ENCODE measurements at places on chromosomes 11 and 22.

DNA sequence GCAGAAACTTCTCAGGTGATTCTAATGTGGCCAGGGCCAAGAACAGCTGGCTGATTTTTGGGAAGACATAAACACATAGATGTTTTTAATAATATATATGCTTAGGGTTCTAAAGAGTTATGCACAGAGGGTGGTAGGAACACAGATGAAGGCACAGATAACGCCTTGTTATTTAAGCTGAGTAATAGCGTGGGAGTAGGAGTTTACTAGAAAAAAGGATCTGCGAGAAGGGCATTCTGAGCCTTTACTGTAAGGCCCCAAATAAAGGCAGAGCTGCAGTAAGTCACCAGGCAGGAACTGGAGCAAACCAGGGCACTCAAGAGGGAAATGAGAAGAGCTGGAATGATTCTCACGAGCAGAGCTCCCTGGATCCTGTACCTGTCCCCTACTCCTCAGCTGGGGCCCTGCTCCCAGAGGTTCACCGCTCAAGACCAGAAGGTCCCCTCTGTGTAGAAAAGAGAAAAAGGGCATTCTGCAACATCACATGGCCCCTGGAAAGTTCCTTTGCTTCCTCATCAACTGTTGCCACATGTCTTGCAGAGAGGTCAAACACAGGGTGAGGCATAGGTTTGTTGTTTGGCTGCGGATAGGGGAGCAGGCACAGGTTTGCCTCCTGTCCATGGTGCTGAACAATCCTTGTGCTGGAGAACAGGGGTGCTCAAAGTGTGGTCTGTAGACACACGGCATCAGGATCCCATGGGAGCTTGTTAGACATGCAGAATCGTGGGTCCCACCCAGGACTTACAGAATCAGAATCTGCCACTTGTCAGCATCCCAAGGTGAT lies 125.7 kb downstream of the TENM4 start:
- peak; percentile 11 for DNase-seq

DNA sequence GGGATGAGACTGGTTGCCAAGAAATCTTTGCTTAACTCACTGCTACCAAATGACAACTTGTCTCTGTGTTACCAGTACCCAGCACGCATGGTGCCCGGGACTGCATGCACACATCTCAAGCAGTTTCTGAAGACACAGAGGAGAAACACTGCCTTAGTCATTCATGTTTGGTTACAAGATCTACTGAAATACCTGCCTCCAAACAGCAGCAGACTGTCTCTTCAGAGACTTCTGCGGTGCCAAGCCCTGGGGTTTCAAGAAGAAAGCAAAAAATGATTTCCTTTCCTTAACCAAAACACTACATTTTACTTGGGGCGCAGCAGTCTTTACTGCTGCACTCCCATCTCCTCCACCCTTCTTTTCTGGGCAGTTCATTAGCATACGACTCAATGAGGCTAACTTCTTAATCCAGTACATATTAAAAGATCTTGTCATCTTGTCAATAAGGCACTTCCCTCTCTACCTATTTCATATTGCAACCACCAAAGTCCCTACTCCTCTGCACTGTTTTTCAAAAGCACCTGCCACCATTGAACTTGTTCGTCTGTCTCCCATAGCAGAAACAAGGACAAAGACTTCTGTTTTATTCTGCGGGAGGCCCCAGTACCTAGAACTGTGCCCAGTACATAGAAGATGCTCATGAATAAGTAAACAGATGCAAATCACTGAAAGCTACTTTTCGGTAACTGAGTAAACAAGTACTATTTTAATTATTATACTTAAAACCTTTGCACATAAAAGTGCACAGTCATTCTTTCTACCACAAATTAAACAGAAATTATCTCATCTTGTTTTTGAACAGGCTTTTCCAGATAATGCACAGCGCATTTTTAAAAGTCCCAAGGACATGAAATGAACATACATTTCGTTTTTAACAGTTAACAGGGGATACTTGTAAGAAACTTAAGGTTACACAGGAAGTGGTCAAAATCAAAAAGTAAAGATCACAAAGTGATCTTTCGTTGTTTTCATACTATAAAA lies 4.0 kb downstream of the NAP1L4 start:
- no peak for DNase-seq

- peak; percentile 49 for DNase-seq
These were observed 74.1 kb downstream of the PIWIL4 start for GRCh38 chr11:94641167-94641761.

GRCh38 chr11:73998846-73999575 lies 9.9 kb downstream of the UCP3 start:
- no peak for DNase-seq

- no peak for DNase-seq
These were observed 51.6 kb upstream of the MYEOV start for GRCh38 chr11:69242266-69242920.

GRCh38 chr11:14566331-14567063 lies 46.3 kb upstream of the PSMA1 start:
- DNase-seq: no peak

GRCh38 chr11:99177446-99177845 lies 156.7 kb downstream of the CNTN5 start:
- DNase-seq: no peak

GRCh38 chr11:12692229-12693075 lies 18.2 kb downstream of the TEAD1 start:
- peak; percentile 90 for DNase-seq

DNA sequence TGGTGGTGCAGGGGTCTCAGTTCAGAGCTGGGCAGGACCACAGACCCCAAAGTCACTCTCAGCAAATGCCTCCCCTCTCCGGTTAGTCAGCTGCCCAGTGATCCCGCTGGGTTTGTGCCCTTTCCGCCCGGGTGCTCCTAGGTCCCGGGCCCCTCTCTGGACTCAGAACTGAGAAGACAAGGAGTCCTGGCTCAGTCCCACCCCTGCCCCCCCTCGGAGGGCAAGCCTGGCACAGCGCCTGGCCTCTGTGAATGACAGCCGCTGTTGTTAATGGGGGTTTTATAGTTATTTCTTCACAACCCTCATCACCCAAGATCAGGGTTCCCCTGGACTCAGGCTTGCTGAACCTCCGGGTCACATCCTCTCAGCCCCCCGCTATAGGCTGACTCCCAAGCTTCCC lies 47.6 kb downstream of the ELFN2 start:
- no peak for DNase-seq

Data from AG10803 (cell line).